ENCODE measurements at places on chromosomes 7 and 10.

DNA sequence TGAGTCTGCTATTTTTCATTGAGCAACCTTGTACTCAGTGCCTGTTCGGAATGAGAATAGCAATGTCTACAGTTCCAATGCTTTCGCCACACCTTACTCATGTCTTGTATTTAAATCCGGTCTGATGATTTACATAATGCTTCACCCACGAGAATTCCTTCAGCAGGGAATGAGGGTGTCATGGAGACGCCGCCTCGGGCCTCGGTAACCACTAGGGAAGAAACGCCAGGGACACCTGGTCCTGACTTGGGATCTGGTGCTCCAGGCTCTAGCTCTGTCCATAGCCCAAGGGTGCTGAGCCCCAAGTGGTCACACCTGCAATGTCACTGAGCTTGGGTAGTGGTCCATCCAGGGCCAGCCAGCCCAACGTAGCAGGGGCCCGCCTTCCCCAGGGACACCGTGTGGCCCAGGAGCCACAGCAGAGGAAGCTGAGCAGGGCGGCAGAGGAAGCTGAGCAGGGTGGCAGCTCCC is 37.4 kb downstream of the PRKAG2 start:
- no peak for DNase-seq

DNA sequence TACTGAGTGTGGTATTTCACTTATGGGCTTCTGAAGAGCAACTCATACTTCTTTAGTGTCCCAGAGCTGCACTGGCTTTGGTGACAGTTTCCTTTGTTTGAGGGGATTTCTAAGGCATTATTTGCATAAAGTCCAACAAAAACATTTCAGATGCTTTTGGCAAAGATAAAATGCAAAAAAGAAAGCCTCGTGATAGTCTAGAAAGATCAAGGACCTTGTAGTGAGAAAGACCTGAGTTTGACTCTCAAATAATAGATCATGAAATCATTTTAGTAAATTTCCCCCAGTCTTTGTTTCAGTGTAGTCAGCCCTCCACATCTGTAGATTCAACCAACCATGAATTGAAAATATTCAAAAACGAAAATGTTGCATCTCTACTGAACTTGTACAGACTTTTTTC is 107.4 kb downstream of the EEPD1 start:
- DNase-seq, result no peak

GRCh38 chr10:122246830-122247520 is 24.1 kb upstream of the BTBD16 start:
- DNase-seq, result no peak

DNA sequence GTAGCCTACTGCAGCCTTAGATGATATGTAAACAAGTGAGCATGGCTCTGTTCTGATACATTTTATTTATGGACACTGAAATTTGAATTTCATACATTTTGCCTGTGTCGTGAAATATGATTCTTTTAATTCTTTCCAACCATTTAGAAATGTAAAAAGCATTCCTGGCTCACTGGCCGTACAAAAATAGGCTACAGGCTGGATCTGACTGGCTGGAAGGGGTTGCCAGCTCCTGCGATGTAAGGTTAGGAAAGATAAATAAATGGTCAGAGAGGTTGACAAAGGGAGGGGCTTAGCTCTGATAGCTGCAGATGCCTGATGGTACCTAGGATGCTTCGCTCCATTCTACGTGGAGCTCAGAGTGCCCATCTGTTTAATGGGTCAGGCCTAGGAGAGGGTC is 3.4 kb downstream of the ADCYAP1R1 start:
- DNase-seq, result no peak

DNA sequence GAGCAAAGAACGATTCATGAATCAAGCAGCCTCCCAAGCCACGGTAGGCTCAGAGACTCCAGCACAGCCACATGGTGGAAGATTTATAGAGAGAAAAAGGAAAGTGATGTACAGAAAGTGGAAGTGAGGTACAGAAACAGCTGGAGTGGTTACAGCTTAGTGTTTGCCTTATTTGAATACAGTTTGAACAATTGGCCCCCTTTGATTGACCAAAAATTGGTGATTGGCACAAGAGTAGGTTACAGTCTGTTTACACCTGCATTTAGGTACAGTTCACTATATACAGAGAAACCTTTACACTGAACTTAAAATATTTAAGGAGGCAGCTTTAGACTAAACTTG is 136.4 kb upstream of the ASAH2 start:
- no peak for DNase-seq

DNA sequence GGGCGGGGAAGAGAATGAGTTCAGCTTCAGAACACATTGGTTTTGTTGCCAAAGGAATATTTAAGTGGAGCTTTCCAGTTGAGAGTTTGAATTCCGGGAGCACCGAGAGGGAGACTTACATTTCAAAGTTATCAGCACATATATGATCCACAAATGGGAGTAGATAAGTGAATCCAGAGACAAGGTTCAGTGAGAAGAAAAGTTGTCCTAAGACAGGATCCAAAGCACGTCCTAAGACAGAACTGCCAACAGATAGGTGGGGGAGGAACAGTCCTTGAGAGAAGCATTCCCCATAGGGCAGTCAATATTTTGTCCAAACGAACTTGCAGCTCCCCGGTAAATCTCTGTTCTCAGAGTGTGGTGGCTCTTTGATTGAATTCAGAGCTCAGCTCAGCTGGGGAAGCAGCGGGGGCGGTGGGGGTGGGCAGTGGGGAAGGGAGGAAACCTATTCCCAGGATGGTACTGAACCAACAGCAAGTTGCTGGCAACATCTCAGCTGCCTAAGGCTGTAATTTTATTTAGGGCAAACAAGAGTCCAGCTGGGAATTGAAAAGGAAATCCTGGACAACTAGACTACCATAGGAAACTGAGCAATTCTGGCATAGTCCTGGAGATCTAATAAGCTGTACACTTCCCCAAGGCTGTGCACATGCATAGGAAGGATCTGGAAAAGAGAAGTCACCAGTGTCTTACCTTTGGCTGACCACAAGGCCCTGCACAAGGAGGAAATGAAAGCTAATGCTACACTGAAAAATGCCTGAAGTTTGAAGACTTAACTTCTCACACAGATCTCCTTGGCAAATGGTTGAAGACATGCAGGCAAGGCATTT is 94.2 kb upstream of the CXCL12 start:
- DNase-seq, result no peak

DNA sequence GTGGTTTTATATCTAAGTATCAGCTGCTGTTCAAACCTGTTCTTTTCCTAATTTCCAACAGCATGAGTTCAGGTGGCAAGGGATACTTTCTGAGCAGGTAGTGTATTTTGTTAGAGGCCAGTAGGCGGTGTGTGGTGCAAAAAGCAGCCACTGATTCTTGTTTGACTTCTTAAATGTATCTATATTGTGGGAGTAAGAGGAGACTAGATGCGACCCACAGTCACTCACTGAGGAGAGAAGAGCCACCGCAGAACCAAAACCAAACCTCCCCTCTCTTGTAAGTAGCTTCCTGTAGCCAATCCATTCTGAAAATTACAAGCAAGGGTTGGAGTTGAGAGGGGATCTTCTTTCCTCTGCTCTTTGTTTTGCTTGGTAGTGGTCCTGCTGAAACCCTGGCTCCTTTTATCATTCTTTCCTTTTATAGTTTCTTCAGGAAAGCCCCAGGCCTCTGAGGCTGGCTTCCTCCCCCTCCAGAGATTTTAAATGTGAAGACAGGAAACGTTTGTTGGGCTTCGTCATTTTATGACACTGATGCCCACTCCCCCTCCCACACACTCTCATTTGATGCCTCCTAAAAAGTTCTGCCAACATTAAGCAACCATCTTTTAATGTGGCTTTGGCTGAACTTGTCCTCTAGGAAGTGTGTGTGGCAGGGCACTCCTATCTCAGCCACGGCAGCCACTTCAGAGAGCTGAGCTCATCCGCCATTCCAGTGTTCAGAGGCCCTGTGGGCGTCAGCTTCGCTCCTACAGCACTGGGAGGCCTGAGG is 566.0 kb downstream of the SUGCT start:
- no peak for DNase-seq

- DNase-seq, result no peak
Observed at GRCh38 chr10:73907841-73908517, 3.0 kb upstream of the PLAU start.

GRCh38 chr7:49797987-49798660 is 24.7 kb downstream of the VWC2 start:
- no peak for DNase-seq

GRCh38 chr10:124259139-124259825 is 159.4 kb downstream of the OAT start:
- DNase-seq, result no peak

GRCh38 chr7:106534271-106534846 is 126.6 kb downstream of the CCDC71L start:
- no peak for DNase-seq

GRCh38 chr10:115921795-115922194 is 351.2 kb downstream of the GFRA1 start:
- DNase-seq, result no peak

DNA sequence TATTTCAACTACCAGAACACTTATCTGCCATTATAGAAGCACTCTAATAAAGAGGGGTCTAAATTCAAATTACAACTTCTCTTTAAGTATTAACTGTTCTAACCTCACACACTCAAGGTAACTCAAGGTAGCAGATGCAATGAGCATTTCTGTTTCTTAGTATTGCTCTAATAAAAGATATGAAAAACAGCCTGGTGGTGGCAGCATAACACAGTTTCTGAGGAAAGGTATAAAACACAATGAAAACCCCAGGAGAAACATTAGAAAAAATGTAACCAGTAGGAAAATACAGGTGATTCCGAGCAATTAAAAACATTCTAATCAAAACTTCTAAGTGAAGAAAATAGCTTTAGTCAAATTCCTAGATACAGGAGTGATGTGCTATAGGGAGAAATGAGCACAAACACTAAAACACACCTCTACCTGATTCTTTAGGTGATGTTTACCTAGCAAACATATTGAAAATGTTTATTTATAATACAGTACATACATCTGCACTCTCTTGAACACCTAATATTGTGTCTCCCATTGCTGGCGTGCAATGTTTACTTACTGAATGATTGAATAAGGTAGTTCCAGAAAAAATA is 3.5 kb downstream of the MKRN1 start:
- peak; percentile 41 for DNase-seq

GRCh38 chr7:155571581-155572345 is 25.4 kb upstream of the CNPY1 start:
- no peak for DNase-seq

DNA sequence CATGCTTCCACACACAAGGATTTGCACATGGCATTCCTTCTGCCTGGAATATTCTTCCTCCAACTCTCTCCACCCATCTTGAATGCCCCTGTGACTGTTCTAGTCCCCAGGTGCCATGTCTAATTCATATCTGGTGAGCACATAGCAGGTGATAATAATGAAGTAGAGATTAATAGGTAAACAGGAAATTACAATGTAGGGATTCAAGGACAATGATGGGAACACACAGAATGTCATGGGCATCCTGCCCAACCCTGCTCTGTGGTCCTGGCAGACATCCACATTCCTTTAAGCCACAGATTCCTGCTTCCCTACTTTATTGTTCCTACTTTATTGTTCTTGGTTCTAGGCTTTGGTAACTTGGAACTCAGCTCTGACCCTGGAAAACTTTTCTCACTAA is 115.8 kb downstream of the THSD7A start:
- DNase-seq, result no peak

DNA sequence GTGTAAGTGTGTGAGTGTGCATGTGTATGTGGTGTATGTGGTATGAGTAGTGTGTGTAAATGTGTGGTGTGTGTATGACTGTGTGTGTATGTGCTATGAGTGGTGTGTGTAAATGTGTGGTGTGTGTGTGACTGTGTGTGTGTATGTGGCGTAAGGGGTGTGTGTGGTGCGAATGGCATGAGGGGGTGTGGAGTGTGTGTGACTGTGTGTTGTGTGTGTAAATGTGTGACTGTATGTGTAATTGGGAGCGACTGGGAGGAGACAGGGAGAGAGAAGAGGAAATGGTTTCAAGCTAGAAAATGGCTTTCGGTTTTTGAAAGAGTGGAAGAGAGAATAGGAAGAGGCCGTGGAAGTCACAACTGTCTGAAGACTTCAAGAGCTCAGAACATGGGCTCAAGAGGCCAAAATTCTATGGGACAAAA is 23.6 kb upstream of the GATAD1 start:
- DNase-seq, result no peak

DNA sequence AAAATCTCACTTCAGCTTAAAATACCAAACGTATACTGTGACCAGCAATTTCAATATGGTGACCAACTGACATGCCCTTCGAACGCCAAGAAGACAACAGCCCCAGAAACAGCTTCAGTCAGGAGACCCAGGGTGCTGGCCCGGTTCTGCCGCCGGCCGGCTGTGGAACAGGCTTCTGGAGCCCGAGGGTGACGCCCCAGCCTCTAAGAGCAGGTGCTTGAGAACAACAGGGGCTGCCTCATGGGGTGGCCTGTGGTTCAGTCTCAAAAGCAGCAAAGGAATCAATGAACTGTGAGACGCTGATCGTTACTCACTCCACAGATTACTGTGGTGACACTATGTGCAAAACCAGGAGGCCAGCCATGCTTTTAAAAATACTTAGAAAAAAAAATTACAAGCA is 17.3 kb downstream of the GPER1 start:
- DNase-seq, result no peak

- no peak for DNase-seq
Observed at GRCh38 chr10:123970207-123970926, 78.8 kb upstream of the CPXM2 start.

GRCh38 chr7:106331441-106332175 is 46.8 kb upstream of the NAMPT start:
- no peak for DNase-seq

DNA sequence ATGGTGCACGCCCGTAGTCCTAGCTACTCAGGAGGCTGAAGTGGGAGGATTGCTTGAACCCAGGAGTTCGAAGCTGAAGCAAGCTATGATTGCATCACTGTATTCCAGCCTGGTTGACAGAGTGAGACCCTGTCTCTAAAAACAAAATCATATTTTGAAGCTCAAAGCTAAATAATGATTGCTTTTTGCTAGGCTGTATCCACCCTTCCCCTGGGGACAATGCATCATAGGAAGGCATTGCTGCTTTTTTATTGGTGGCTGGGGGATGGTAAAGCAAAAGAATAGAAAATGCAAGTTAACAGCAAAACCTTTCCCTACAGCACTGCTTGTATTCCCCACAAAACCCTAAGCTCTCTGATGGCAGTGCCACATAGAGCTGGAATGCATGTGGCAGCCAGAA is 107.5 kb upstream of the WAC start:
- DNase-seq, result no peak

DNA sequence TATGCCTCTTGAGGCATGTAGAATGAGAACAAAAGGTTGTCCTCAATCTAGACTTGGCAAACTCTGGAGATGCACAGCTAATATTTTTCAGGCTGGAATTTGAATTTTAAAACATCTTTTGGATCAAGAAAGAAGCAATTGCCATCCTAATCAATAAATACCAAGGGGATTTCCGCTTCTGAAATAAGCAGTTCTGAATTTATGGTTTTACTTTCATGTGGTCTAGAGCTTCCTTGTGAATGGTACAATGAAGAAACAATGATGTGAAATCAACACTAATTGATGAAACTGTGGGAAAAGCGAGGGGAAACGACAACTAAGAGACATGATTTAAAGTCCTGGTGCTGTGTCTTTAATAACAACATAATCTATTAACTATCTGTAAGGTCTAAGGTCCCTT is 1202.7 kb downstream of the SORCS3 start:
- no peak for DNase-seq
